ENCODE measurements at places on chromosomes 6 and 20.

GRCh38 chr6:42294759-42295158 lies 77.1 kb upstream of the MRPS10 start:
- no peak for DNase-seq

GRCh38 chr6:22666021-22666420 lies 96.7 kb downstream of the HDGFL1 start:
- DNase-seq: no peak

GRCh38 chr6:106529438-106529837 lies 99.9 kb downstream of the RTN4IP1 start:
- no peak for DNase-seq

GRCh38 chr20:24109537-24109936 lies 121.0 kb upstream of the GGTLC1 start:
- no peak for DNase-seq

- DNase-seq: no peak
Measured at GRCh38 chr6:160128879-160129516, 7.4 kb downstream of the SLC22A1 start.

DNA sequence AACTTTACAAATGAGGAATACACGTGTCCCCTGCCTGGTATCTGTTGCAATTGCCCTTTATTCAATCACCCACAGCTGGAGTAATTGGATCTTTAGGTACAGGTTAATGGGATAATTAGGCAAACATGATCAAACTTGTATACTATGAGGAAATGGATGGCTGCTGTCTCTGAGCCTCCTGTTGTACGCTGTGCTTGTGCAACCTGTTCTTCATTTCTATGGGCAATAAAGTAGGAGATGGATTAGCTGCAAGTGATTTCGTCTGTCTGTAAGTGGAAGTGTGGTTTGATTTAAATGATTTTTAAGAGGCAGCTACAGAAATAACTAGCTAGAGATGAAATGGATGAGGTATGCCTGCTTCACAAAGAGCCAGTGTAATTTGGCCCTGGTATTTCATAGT lies 474.1 kb downstream of the RNF144B start:
- no peak for DNase-seq

- no peak for DNase-seq
Measured at GRCh38 chr6:108598305-108598863, 37.7 kb downstream of the FOXO3 start.

DNA sequence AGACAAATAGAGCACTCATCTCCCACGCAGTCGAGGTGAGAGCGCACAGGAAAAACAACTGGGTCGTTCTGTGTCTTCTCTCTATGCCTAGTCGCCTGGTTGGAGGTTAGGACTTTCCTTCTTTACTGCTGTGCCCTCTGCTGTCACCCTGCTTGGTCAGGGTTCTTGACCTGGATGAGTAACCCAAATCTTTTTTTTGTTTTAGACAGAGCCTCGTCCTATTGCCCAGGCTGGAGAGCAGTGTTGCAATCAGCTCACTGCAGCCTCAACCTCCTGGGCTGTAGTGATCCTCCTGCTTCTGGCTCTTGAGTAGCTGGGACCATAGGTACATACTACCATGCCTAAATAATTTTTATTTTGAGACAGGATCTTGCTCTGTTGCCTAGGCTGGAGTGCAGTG lies 24.5 kb downstream of the PRPF6 start:
- DNase-seq: no peak

DNA sequence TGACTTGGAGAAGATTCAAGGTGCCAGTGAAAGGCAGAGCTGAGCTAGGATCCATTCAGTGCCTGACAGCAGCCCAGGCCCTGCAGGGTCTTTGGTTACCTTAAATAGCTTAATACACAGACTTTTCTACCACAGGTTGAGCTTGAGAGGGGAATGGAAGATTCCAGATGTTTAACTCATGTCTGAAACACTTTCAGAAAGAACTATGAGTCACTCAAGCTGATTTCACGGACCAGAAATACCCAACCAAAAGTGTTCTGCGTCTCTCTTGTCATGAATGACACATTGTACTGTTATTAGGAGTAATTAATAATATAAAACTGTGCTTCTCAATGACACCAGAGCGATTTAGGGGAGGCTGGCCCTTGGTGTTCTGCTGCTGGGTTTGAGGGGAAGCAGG lies 6.4 kb upstream of the PMEPA1 start:
- DNase-seq: no peak

DNA sequence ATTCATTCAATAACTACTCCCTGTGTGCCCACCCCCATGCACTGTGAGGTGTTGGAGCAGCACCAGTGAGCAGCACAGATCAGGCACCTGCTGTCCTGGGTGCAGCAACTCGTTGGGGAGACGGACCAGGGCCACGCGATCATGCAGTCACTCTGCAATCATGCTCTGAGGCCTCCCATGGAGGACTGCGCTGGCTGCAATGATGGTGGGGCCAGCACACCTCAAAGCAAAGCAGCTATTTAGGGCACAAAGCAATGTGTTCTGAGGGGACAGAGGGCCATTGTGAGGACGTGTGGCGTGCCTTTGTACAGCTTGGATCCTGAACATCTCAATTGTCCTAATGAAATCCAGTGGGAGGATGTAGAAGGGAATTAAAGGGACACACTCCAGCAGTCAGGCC lies 41.0 kb upstream of the MPC1 start:
- DNase-seq: no peak

DNA sequence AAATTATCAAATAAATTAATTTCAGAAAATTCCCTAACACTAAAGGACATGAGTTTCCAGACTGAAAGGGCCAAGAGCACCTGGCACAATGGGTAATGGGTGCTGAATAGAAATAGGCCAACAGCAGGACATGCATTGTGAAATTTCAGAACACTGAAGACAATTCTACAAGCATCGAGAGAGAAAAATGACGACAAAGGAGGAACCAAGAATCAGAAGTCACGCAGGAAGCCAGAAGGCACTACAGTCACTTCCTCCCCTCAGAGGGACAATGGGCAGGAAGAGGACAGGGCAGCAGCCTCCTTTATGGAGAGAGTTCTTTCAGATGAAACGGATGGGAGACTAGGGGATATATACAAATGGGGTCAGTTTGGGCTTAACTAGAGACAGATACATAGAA lies 29.6 kb downstream of the PCNA start:
- DNase-seq: no peak

DNA sequence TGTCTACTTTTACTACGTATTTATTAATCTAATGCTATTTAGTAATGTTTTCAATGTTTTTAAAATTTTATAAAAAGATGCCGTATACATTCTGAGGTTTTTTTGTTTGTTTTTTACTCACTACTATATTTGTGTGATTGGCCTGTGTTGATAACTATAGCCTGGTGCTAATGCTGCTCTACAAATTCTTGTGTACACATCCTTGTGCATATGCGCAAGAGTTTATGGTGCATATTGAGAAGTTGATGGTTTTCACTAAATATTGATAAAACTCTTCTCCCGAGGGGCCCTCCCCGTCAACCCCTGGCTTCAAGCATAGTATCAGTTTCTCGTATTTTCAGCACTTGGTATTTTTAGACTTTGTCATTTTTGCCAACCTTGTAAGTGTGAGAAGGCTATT lies 59.9 kb downstream of the E2F3 start:
- no peak for DNase-seq

- DNase-seq: no peak
Measured at GRCh38 chr6:13467216-13467600, 20.2 kb downstream of the GFOD1 start.

DNA sequence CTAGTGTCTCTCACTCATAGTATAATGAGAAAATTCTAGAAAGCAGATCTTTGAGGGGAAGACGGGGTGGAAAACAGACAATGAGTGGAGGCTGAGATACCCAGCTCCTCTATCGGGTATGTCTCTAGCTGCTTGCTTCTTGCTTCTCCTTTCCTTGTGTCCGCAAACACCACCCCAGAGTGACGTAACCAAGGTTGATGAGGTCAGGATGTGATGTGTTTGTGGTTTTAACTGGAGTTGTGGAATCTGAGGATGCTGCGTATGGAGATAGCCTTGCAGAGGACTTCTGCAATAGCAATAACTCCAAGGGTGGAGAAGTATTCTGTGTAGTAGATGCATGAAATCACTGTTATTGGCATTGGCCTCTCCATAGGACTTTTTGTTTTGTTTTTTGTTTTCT lies 132.7 kb upstream of the IFNGR1 start:
- no peak for DNase-seq

- peak; percentile 73 for DNase-seq
Measured at GRCh38 chr6:132198896-132199295, 202.4 kb downstream of the MOXD1 start.

DNA sequence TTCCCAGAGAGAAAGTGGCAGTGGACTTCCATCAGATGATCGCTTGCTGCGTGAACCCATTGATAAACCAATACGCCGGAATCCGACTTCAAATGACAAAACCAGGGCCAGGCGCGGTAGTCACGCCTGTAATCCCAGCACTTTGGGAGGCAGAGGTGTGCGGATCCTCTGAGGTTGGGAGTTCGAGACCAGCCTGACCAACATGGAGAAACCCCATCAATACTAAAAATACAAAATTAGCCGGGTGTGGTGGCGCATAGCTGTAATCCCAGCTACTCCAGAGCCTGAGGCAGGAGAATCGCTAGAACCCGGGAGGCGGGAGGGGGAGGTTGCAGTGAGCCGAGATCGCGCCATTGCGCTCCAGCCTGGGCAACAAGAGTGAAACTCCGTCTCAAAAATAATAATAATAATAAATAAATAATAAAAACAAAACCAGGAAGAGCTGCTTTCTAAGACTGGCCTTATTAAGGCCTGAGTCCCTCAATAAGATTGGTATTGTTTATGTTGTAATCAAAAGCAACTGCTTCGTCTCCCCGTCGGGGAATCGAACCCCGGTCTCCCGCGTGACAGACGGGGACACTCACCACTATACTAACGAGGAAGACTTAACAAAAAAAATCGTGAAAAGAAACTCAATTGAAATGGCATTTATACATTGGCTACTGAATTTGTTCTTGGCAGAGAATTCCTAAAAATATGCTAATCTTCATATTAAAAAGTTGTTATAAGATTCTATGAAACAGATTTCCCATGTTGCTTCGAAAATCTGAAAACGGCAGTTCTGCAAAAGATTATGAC lies 110.2 kb upstream of the ZNF184 start:
- DNase-seq: no peak

- no peak for DNase-seq
Measured at GRCh38 chr20:16003310-16003709, 569.9 kb downstream of the KIF16B start.

DNA sequence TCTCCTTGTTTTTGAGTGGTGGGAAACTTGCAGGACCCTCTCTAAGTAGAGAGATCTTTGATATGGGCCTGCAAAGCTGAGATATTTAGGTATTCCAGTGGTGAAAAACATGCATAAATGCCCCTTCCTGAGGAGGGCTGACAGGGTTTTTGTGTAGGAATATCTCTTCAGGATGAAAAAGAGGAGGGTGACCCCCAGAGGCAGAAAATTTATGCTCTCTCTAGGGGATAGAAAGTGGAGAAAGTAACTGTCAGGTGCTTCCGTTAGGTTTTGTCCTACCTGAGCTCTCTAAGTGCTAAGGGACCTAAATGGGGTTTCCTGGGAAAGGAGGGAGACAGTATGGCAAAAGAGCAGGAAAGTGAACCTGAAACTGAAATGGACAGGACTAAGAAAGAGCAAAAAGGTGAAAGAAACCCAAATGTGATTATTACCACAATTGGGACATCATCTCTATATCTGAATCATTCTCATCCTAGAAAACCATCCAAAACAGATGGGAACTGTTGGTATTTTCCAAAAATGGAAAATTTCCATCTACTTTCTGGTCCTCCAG lies 2.0 kb downstream of the COL19A1 start:
- no peak for DNase-seq

DNA sequence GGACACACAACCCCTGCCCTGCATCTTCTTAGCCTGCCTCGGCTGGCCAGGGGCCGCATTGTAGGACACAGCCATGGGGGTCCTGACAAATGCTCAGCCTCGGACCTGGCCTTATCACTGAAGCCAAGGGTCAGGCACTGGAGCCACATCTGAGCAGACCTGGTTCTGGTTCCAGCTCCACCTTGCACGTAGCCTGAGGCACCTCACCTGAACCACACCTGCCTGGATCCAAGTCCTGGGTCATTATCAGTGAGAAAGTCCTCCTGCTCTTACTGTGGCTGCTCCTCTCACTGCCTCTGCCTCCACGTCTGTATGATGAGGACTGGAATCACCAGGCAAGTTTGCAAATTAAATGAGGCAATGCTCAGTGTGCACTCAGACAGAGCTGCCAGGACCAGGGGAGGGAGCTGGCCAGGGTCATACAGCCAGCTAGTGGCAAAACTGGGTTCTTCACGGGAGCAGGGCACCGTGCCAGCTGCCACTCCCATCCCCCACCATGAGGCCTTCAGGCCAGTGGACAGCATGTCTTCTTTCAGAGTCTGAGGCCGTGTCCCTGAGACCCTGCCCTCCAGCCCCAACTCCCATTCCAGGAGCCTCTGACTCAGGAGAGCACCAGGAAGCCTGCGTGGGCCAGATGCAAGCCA lies 40.2 kb downstream of the MRPL14 start:
- no peak for DNase-seq

DNA sequence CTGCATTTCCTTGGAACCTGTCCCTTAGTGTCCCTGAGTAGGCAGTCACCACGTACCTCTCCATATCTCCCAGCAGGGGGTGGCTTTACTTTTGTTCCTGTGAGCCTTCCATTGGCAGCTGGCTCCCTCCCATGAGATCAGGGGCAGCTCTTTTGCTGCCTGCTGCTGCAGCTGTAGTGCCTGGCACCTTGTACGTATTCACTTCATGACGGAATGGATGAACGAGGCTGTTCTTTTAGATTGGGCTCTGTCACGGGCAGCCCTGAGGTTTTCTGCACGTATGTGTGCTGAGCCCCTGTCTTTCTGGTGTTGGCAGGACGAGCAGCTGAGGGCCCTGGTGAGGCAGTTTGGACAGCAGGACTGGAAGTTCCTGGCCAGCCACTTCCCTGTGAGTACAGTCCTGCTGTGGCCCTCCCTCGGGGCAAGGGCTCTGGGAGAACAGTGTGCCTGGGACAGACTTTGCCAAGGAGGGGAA lies 14.6 kb downstream of the MYBL2 start:
- DNase-seq: no peak

DNA sequence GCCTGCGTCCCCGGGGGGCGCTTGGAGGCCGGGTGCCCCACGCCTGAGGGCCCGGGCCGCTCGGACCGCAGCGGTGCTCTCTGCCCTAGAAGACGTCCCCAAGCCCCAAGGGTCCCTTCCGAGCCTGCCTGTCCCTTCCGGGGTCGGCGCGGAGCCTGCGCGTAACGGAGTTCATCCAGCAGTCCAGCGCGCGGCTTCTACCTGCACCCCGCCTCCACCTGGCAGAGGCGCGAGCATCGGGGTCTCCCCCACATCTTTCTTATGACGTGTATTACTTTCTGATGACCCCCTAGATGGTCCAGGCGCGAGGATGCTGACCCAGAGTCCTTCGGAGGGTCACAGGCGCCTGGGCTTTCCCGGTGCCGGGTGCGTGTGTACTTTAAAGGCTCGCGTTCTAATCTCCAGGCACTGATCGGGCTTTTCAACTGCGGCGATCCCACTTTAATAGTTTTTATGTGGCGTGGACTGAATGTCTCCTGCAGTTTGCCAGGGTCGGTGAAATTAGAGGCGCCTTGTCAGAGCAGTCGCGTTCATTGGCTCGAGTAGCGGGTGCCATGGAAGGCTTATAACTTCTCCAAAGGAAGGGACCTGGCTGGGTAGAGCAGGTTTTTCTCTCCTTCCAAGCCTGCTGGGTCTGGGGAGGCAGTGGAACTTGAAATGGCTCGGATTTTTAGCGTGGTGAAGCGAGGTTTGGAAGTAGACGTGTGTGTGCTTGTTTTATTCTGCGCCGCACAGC lies 912 bp downstream of the EYA4 start:
- DNase-seq: no peak

GRCh38 chr6:156242206-156242605 lies 535.0 kb upstream of the ARID1B start:
- DNase-seq: no peak
